OCI-M1 (cell line): ENCODE measurements at places on chromosomes 3 and 15.
A peak's percentile ranks its signal among the peaks of the same experiment; 100 is the strongest.

DNA sequence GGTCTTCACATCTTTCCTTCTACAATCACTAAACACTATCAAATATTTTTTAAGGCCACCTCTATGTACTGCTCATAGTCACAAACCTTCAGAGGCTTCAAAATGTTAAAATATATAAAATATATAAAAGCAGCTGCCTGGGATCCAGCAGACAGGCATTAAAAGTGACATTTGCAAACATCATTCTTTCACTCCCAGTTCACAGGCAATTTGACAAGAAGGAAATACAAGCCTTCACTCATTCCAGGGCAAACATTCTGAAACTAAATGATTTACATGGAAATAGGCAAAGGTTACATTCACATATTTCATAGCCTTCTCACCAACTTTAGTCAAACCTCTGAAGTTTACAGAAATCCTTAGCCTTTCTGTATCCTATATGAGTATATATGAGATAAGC is 266.3 kb downstream of the TBL1XR1 start:
- no peak for DNase-seq

DNA sequence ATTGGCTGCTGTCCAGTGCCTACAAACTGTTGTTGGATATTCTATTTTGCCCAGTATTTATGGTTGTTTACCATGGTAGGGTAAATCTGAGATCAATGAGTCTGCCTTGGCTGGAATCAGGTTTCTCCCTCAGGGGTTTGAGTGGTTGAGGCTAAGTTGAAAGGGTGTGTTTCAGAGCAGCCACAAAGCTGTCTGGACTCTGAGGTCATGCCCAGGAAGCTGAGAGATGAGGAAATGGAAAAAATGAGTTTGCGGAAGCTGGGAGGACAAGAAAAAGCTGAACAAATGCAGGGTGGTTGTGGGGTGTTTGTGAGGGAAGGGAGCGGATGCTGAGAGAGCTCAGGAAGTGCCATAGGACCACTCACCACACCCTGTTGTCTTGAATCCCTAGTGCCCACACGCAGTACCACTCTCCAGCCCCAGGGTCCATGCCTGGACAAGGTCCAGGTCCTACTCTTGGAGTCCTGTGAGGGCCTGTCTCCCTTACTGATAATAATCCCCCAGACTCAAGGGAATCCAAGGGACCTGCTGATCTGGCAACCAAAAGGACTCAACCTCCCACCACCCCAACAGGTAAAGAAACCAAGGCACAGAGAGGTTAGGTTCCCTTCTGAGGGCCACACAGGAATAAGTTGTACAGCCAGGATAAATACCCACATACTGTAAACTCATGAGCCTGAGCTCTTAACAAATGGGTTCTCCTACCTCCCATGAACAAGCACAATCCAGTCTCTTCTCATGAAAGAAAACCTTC is 81.6 kb downstream of the PPCDC start:
- peak; percentile 71 for DNase-seq

DNA sequence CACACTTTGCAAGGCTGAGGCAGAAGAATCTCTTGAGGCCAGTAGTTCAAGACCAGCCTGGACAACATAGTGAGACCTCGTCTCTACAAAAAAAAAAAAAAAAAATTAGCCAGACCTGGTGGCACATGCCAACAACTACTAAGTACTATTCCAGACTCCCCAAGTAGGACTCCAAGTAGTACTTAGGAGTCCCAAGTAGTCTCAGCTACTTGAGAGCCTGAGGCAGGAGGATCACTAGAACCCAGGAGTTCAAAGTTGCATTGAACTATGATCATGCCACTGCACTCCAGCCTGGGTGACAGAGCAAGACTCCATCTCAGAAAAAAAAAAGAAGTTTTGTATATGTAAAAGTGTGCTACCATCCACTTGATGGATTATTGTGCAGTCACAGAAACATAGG is 486.6 kb downstream of the SOX2 start:
- no peak for DNase-seq

- peak; percentile 27 for DNase-seq
Measured at GRCh38 chr3:162780313-162780712, 1283.7 kb downstream of the OTOL1 start.

- DNase-seq, result no peak
Measured at GRCh38 chr3:66115858-66116654, 77.3 kb upstream of the MAGI1 start.

DNA sequence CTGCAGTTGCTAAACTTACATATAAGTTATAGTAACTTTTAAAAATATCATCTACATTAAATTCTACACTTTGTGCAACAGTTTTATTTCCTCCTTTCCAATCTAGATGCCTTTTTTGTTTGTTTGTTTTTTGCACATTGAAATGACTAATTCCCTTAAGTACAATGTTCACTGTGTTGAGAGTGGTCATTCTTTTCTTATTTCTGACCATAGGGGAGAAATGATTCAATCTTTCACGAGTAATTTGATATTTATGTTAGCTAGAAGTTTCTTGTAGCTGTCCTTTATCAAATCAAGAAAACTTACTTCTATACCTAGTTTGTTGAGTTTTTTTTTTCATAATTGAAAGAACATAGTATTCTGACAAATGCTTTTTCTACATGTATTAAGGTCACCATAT is 85.0 kb upstream of the CBLB start:
- no peak for DNase-seq

- no peak for DNase-seq
Measured at GRCh38 chr3:61871644-61872043, 310.3 kb downstream of the PTPRG start.

DNA sequence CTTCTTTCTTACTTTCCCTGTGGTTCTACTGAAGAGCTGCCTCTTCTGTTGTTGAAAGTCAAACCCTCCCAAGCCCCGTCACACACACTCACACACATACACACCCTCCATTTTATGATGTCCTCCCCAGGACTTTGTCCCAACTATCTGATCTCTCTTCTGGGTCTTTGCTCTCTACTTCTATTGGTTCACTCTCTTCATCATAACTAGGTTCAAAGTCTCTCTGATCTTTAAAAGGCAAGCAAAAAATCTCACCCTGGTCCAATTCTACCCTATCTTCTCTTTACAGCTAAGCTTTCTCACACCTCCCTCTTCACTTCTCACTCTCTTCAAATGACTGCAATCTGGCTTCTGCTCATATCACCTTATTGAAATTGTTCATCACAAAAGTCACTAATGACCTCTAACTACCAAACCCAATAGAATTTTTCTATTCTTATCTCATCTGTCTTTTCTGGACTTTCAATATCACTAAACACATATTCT is 34.8 kb downstream of the LRRFIP2 start:
- DNase-seq, result peak; percentile 33

- no peak for DNase-seq
Measured at GRCh38 chr3:154275292-154275691, 49.0 kb downstream of the DHX36 start.

DNA sequence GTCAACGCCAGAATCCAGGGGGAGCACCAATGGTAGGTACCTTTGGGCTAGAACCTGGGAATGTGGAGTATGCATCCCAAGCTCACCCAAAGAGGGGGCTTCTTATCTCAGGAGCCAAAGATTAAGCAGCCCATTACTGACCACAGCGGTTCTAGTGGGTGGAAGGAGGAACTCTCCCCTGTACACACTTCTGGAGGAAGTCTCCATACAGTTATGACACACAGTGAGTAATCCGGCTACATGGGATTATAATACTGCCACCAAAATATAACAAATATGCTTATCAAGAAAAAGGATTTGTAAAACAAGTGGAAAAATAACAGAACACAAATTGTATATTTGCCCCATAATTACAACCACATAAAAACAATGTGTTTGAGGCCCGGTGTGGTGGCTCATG is 8.4 kb downstream of the MYO1E start:
- DNase-seq, result no peak

DNA sequence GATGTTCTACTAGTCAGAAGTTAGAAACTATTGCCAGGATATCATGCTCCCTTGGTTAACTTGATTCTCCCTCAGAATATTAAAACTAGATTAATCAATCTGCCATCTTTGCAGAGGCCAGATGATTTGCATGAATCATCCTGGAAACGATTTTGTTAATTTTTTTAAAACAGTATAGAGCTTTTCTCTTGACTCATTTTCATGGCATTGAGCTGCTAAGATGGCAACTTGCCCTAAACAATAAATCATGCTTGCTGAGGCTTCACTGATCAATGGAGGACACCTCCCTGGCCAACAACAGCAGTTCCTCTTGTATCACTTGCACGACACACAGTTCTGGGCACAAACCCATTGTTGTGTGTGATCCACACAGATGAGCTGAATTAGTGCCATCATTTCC is 109.1 kb downstream of the COL6A6 start:
- no peak for DNase-seq

DNA sequence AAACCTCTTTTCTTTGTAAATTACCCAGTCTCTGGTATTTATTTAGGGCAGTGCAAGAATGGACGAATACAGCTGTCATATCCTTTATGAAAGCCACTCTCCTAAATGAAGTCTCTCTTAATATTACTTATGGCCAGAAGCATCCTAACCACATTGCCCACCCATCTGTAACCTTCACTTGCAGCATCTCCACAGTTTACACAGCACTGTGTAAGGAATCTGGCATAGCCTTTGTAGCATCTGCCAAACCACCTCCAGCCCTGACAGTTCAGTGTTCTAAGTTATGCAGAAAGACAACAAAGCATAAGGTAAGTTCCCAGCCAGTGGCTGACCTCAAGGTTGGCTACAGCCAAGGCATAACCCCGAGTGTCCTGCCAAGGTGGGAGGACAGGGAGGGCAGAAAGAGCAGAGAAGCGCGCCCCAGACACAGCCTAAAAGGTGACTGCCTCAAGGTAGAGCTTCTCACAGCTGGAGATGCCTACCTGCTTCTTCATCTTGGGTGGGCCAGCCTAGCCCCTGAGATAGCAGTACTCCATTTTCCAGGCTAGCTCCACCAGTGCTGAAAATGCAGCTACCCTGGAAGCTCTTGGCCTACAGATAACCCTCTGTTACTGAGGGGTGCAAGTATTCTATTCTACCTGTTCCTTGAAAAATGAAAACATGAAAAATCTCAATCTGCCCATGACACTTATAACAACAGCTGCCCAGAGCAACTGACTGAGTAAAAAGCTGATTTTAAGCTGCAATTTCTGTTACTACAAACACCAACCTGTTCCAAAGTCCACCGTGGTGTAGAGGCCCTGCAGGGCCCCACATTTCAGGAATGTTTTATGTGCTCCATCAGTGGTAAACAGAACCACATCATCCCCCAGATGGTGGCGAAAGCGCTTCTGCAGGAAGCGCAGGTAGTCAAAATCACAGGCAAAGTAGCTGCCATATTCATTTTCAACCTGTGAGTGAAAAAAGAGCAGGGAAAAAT is 39.3 kb downstream of the GLB1 start:
- DNase-seq, result no peak

DNA sequence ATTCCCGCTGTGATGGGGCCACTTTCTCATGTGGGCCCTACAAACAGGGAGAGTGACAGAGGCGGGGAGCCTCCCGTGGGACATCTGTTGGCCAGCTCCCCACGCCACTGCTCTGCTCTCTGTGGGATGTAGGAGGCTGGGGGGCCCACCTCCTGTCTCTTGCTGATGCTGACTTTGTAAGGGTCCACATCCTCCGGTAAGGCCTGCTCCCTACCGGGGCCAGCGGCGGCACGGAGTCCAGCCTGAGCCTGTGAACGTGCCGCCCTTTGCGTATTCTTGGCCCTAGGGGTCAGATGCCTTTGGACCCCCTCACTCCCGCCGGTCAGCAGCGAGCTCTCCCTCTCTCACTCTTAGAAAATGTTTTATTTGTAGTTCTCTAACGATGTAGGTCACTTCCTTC is 153.2 kb downstream of the LRRC28 start:
- no peak for DNase-seq

DNA sequence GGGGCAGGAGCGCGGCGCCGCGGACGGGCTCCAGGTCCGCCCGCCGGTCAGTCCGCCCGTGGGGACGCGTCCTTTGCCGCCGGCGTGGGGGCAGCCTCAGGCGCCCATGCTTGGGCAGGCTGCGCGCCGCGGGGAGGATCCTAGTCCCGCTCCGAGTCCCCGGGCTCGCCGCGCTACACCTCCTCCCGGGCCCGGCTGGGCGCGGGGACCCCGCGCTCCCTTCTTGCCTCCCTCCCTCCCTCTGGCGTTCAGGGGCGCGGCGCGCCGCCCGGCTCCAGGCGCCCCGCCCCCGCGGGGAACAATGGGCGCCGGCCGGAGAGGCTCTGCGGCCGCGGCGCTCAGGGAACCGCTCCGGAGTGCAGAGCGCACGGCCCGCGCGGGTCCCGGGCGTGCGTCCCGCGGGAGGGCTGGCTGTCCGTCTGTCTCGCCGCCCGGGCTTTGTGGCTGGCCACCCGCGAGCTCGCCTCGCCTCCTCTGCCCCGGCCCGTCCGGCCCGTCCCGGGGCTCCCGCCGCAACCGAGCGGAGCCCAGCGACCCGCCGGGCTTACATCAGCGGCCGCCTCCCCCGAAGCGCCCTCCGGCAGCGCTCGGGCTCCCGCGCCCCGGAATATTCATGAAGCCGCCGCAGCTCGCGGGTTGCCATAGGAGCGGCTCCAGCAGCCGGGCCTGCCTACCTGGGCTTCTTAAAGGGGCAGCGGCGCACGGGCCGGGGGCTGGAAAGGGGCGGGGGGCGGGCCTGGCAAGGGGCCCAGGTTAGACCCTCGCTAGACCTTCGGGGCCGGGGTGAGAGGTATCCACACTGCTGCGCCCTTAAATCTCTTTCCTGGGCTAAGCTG is at the start of gene HCN4:
TSS of gene HCN4 (minus strand) at position 658 of the 836 bp plus-strand sequence. CDS start 688 bp downstream, outside the sequence.
- no peak for DNase-seq
